Umbilical cord (tissue), 2 donors: ENCODE measurements at places on chromosomes 6 and 20.

DNA sequence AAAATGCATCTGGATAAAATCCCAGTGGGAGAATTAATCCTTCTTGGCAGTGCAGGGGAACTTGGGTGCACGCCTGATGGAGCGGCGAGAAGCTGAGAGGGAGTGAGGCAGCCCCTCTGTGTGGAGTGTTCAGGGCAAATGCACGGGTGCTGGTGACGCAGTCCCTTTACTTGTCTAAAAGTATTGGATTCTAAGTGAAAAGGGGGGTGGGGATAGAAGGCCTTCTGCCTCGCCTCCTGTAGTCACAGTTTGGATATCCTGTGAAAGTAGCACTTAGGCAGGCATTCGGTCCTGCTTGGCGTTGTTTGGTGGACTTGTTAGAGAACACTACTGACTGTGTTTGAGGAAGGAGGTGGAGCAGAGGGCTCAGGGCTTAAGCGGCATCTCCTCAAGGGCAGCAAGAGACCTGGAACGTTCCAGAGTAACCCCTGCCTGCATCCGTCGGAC lies 39.3 kb downstream of the PHACTR3 start:
- DNase-seq, result no peak

GRCh38 chr6:133460101-133460500 lies 218.9 kb downstream of the EYA4 start:
- no peak for DNase-seq

GRCh38 chr6:39188571-39188970 lies 40.7 kb downstream of the KCNK5 start:
- DNase-seq, result no peak

DNA sequence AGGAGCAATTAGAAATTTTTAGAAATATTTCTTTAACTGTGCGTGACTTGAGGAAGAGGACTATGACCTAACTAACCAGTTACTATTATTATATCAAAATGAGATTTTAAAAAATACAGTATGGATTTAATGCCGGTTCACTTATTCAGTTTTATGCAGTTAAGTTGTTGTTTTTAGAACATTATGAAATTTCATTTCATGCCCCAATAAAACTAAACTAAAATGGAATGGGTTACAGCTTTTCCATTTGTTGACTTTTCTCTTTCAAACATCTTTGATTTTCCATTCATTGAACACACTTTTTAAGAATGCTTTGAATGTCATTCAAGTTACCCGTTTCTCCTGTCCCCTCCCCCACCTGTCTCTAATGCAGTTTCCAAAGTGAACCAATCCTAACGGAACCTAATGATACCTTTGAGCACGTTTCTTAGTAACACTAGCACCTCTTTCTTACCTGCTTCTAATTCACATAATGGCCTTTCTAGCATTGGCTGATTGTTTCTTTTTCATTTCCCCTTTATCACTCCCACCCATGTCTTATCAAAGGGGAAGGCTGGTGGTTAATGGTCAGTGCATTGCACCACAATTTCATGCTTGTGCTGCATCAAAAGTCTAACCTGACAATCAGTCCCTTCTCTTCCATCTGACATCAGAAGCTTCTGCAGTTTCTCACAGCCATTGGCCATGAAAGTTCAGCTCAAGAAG lies 262.2 kb upstream of the TAB2 start:
- DNase-seq, result no peak
